ENCODE measurements at places on chromosomes 2 and 18.

- DNase-seq = no peak
Observed at GRCh38 chr2:181851726-181852125, 39.8 kb upstream of the ITPRID2 start.

DNA sequence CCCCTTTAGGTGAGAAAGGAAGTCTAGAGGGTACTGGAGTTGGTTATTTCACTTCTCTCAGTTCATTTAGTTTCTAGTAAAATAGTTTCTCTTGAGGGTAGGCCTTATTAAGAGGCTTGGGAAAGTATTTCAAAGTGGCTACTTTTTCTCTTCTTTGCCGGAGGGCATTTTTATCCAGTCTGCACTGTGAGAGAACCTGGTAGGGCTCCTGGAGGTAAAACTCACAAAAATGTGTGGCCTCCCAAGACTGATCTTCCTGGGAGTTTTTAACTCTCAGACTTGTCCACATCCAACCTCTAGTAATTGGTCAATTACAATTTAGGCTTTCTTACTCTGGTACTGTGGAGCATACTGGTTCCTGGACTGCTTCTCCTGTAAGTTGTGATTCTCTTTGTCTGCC lies 28.0 kb downstream of the EHBP1 start:
- no peak for DNase-seq

DNA sequence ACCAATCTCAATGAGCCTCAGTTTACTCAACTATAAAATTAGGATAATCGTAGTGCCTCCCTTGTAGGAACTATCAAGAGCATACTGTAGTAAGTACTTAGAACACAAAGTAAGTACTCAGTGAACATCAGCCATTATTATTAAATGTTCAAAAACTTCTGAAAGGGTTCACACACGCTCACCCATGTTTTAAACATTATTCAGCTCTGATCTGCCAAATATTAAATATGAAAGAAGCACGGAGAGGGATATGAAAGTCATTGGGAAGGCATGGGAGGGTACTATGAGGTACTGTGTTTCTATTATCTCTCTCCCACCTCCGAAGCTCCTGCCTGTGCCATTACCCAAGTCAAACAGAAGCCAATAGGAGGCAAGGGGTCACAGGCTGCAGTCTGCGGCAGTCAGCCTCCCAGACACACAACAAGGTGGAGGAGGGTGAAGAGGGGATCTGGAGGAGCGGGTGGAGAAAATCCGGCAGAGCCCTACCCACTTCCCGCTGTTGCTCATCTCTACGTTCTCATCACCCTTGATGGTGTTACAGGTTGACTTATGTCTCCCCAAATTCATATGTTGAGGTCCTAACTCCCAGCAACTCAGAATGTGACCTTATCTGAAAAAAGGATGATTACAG lies 2.0 kb upstream of the TBC1D8 start:
- no peak for DNase-seq

GRCh38 chr2:232449964-232450363 lies 6.0 kb upstream of the ALPI start:
- DNase-seq = no peak

DNA sequence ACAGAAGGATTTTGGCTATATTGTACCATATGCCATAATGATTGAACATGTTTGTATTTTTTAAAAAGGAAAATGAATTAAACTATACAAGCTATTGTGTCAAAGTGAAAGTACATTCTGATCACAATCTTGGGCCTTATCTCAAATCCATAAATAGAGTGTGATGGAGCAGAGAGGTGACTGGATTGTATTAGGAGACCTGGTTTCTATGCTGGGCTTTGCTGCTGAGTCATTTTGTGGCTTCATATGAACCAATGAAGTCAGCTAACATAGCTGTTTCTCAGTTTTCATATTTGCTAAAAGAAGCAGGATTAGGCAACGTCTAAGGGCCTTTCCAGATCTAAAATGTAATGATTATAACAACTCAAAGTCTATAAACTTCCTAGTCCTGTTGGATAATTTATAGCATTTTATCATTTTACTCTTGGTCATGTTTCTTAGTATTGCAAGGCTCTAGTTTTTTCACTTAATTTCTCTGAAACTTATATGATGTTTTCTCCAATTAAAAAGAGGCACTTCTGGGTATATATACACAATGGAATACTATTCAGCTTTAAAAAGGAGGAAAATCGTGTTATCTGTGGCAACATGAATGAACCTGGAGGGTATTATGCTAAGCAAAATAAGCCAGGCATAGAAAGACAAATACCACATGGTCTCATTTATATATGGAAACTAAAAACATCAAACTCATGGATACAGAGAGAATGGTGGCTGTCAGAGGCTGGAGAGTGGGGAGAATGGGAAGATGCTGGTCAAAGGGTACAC lies 112.3 kb downstream of the MEP1B start:
- DNase-seq = no peak

GRCh38 chr18:63083020-63083531 lies 236.5 kb downstream of the BCL2 start:
- no peak for DNase-seq

- DNase-seq = no peak
Observed at GRCh38 chr2:195595825-195596224, 61.2 kb upstream of the SLC39A10 start.

DNA sequence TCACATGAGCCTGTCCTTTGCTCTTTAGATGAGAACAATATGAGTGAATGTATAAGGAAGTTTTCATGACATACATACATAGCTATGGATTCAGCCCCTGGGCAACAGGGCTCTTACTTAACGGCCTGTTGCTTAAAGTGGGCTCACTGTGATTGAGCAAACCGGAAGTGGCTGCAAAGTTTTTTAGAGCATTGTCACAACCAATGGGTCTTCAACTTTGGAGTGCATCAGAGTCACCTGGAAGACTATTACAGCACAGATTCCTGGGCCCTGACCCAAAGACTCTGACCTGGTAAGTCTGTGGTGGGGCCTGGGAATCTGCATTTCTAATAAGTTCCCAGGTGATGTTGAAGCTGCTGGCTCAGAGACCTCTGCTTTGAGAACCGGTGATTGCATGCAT lies 106.3 kb upstream of the SEC11C start:
- DNase-seq = no peak

DNA sequence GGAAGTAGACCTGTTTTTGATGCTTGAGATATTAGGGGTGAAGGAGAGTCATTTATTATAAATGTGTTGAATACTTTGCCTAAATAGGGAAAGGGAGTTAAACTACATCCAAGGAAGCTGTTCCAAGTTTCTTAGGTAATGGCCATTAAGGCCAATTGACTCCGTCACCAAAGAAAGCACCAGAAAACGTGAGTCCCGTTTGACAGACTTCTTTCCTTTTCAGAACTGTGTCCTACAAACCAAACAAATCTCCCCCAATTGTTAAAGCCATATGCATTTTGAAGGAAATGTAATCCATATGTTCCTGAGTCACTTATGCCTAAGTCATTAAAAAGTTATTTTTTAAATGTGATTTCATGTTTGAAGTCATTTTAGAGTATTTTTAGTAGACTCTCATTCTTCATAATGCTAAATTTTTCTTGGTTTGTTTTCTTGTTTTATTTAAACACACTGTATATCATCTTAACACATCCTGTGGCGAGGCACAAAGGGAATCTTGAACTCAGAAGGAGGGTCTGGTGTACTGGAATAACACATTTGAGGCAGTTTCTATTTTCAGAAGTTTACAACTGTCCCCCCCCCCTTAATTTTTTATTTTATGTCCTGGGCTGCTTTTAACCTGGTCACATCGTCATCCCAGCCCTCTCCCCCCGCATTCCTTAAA lies 133.7 kb downstream of the RHBDD1 start:
- DNase-seq = no peak

- peak; percentile 34 for DNase-seq
Observed at GRCh38 chr2:191676790-191677645, 918 bp upstream of the NABP1 start.

DNA sequence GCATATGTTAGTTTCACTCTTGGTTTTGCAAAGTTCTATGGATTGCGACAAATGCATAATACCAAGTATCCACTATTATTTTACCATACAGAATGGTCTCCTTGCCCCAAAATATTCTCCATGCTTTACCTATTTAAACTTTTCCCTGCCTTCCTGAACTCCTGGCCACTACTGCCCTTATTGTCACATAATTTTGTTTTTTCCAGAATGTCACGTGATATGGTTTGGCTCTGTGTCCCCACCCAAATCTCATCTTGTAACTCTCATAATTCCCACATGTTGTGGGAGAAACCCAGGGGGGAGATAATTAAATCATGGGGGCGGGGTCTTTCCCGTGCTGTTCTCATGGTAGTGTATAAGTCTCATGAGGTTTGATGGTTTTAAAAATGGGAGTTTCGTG lies 760.0 kb downstream of the METTL4 start:
- no peak for DNase-seq

DNA sequence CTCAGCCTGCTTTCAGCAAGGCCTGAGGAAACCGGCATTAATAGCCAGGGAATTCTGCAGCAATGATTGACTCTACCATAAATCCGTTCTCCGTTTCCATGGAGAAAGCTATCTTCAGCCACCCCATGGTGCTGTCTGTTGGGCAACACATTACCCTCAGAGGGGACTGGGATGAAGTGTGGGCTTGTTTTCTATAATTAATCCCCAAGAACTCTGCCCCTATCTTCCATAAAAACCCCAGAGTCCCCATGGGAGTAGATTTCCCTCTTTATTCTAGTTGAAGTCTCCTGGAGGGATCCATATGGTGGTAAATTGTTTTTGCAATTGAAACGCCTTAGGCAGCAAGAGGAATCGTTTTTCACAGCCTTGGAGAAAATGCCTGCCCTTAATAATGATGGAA lies 9.2 kb downstream of the G6PC2 start:
- DNase-seq = no peak

GRCh38 chr18:35441857-35442595 lies 55.7 kb downstream of the INO80C start:
- DNase-seq = no peak

- DNase-seq = no peak
Observed at GRCh38 chr2:21392649-21393048, 268.9 kb downstream of the TDRD15 start.
